Trophoblast cell (in vitro differentiated cells and primary cell): ENCODE measurements at places on chromosomes 2 and 18.

GRCh38 chr2:240594511-240595380 is 8.2 kb downstream of the CAPN10 start:
- no peak for DNase-seq

- peak; percentile 82 for DNase-seq
Observed at GRCh38 chr2:160223560-160223959, 23.5 kb upstream of the ITGB6 start.

GRCh38 chr2:939936-940601 is 10.6 kb upstream of the SNTG2 start:
- peak; percentile 60 for DNase-seq

- DNase-seq: peak; percentile 57
Observed at GRCh38 chr2:56191617-56192016, 7.8 kb downstream of the CCDC85A start.

- DNase-seq: no peak
Observed at GRCh38 chr18:59387687-59388565, 28.9 kb upstream of the LMAN1 start.

GRCh38 chr2:82257796-82258555 is 1953.4 kb upstream of the LRRTM1 start:
- no peak for DNase-seq

DNA sequence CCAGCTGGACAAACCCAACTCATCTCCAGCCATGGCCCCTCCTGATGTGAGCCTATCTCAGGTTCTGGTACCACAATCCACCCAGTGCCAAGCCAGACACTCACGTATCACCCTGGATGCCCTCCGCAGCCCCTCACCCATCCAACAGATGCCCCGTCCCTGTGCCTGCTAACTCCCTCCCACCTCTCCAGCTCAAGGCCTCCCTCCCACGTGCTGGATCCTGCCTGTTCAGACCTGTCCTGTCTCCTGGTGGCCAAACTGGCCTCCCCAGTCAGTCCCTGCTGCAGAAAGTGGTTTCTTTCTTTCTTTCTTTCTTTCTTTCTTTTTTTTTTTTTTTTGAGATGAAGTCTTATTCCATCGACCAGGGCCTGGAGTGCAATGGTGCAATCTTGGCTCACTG is 86.2 kb downstream of the RRM2 start:
- DNase-seq: no peak

DNA sequence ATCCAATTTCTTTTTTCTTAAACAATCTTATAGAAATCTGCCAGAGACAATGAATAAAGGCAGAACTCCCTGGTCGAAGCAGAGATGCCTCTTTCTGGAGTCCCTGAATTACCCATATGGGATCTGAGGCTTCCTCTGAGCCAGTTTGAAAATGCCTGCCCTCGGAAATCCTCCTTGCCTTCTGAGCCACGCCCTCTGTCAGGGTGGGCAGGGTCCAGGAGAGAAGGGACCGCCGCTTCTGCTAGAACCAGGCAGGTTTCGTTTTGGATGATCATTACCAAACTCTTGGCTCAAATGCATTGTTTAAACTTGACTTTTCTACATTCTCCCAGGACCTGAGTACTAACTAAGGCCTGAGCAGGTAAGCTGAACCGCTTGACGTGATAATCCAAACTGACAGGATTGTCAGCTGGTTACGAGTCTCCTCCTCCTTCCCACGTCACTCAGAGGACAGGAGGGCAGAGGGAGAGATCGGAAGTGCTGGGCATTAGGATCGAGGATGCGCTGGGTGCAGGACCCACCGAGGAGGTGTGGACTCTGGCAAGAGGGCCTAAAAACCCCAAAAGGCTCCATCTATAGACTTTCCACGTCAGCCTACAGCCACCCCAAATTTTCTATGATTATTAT is 128.4 kb downstream of the KLHL29 start:
- DNase-seq: no peak

GRCh38 chr2:5736886-5737285 is 44.7 kb downstream of the SOX11 start:
- DNase-seq: no peak
